NCI-H526 treated with DMSO at 0.1 percent for 48 hours (cell line): ENCODE measurements at places on chromosomes 7 and 10.

- DNase-seq, result no peak
Observed at GRCh38 chr7:42606193-42606905, 305.5 kb downstream of the C7orf25 start.

GRCh38 chr7:70719125-70719524 is 412.8 kb upstream of the GALNT17 start:
- DNase-seq, result no peak

DNA sequence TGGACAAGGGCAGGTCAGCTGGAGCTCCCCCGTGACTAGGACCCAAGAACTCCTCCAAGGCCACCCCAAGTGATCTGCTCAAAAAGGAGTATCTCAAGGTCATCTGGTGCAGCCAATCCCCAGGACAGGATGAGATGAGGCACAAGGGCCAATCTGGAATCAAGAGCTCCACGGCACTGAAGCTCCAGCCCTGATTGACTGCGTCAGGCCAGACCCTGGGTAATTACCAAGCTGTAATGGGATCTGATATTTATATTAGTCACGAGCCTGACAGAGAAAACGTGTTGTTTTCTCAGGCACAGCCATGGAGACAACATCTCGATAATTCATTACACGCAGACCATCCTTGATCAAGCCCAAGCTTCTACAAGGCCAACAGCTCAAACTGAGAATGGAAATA is 4.2 kb downstream of the KCNMA1 start:
- DNase-seq, result no peak

DNA sequence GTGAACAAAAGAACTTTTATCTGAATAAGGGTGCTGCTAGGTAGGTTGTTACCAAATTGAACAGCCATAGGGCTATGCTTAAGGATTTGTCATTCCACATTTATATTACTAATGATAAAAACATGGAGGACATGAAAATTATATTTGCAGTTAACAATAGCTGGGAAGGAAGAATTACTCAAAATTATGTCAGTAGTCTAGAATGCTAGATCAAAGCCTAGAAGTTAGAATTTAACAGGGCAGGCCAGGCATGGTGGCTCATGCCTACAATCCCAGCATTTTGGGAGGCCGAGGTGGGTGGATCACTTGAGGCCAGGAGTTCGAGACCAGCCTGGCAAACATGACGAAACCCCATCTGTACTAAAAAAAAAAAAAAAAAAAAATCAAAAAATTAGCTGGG is 9.4 kb downstream of the STK17A start:
- no peak for DNase-seq

DNA sequence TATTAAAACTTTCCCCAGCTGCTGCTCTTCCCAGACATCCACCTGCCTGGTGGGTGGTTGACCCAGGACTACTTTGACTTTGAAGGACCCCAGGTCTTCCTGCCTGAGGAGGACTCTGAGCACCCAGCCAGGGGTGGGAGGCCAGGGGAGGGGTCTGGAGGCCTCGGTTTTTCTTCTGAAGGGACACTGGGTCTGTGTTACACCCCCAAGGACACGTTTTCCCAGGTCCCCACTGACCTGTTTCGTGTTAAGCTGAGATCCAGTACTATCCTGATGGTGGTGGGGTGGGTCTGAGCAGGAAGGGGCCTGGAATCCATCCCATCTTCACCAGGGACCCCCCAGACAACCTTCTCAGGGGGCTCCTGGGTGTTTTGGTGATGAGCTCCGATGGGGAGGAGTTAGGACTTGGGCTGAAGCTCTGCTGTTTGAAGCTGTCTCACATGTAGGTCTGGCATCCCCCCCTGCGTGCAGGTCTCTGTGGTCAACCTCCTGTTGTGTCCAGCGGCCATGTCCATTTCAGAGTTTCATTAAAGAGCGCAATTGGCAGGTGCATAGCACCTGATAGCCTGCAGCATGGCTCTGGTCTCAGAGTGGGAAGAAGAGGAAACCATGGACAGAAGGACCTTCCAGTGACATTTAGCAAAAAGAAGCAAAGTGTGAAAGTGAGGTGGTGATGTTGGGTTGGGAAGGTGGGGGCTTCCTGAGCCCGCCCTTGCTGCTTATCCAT is 3.5 kb downstream of the JAKMIP3 start:
- DNase-seq, result no peak

DNA sequence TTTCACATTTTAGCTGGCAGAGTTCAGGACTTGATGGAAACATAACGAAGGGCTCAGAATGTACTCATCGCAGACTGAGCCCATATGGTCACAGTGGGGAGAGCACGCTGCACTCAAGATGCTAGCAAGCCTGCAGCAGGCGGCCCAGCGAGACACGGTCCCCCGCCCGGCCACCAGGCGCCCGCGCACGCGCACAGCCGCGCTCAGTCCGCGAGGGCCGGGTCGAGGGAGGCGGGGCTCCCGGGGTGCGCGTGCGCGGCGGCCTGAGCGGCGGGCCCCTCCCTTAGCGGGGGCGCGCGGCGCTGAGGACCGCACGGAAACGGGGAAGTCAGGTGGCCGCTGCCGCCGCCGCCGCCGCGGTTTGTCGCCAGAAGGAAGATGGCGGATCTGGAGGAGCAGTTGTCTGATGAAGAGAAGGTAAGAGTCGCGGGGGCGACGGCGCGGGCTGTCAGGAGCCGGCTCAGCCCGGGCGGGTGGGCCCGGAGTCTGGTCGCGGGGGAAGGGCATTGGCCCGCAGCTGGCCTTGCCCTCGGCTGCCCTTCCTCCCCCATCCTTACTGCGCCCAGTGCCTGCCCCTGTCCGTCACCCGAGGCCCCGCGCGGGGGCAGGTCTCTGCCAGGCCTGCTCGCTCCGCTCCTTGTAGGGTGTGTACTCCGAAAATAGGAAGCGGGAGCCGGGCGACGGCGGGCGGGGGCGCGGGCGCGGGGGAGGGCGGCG is at the start of gene CAPZA2:
Gene CAPZA2 (plus strand): TSS at position 354 of the 717 bp plus-strand sequence. CDS start 25 bp downstream, at position 379.
- peak; percentile 88 for DNase-seq

DNA sequence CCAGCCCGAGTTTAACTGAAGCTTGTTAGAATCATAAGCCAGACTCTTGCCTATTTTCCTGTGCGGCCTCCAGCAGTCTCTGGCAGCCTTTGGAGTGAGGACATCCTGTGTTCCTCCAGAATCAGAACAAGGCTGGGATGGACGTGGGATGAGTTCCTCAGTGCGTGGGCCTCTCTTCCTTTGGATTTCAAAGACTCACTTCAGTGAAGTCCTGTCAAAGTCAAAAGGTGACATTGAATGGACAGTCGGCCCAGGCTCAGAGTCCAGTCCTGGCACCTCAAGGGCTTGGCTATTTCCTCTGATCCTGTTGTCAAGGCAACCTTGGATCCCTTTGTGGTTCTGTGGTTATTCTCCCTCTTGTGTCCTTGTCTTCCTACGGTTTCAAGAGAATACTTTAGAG is 21.4 kb upstream of the SMC3 start:
- DNase-seq, result no peak

GRCh38 chr7:130566168-130566897 is 74.4 kb downstream of the MEST start:
- DNase-seq, result no peak

DNA sequence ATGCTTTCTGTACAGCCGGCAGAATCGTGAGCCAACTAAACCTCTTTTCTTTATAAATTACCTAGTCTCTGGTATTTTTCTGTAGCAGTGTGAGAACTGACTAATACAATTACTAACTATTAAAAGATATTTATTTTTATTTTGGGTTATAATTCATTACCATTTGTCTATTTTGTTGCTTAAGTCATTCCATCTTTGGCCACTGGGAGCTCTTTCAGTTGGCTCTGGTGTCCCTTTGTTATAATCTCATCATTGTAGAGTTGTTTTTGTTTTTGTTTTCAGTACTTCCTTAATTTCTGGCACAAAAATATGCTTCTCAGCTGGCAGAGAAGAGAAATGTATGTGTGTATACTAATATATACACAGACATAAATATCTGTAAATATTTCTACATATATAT is 807.9 kb upstream of the MBL2 start:
- no peak for DNase-seq

- DNase-seq, result no peak
Observed at GRCh38 chr10:122465401-122466040, 4.2 kb downstream of the HTRA1 start.

GRCh38 chr10:6416892-6417512 is 163.1 kb downstream of the PRKCQ start:
- DNase-seq, result peak; percentile 1

DNA sequence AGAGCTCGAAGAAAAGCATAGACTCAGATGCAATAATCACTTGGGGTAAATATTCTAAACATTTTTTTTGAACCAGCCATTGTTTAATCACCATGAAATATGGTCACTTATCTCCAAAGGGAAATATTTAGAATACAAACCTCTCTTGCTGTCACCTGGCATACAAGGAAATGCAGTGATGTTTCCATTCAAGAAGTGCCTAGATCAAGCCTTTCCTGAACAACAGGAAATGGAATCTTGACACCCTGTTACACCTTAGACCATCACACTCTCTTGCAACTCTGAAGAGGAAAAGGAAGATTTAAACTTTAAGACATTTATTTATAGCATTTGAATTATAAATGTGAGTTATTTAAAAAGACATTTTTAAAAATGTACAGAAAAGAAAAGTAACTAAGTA is 263.0 kb upstream of the BMPER start:
- DNase-seq, result no peak

GRCh38 chr10:53667063-53667462 is 894.5 kb upstream of the MBL2 start:
- DNase-seq, result no peak

- no peak for DNase-seq
Observed at GRCh38 chr7:1977876-1978441, 254.8 kb downstream of the MAD1L1 start.
